Central memory CD8-positive, alpha-beta T cell (primary cell): ENCODE measurements at places on chromosomes 7 and 10.

DNA sequence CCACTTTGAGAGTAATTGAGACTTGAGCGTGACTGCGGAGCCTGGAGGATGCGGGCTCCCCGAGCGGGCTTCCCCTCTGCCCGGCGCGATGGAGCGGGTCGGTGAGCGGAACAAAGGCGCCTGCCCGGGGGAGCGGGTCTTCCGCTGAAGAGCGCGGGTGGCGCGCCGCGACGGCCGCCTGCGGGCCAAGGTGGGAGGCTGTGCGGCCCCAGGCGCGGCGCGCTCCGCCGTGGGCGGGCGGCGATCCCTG, at the start of gene GALNT17:
TSS of gene GALNT17 (plus strand) at position 18 of the 250 bp plus-strand sequence.
- no peak for DNase-seq

DNA sequence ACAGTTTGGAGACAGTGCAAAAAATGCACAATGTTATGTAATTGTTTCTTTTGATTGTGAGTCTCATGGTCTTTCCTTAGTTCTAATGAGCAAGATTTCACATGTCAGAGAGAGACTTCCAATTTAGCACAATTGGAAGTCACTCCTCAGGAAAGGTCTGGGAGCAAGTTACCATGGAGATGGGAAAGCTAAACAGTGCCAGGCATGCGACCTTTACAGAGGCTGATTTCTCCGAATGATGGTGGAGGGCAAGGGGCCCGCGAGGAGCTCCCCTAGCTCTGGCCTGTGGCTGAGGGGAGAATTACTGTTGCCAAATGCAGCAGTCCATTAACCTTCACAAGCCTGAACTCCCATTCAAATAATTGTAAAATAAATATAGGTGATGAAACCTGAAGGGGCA, 59.3 kb downstream of the CDCA7L start:
- DNase-seq: no peak

GRCh38 chr7:92682330-92682729, 92.1 kb upstream of the FAM133B start:
- DNase-seq: no peak

- no peak for DNase-seq
Observed at GRCh38 chr10:55410415-55410885, 609.4 kb upstream of the PCDH15 start.

- no peak for DNase-seq
Observed at GRCh38 chr10:1268831-1269230, 212.6 kb downstream of the WDR37 start.

GRCh38 chr10:91198781-91199180, 21.7 kb upstream of the PCGF5 start:
- DNase-seq: no peak

DNA sequence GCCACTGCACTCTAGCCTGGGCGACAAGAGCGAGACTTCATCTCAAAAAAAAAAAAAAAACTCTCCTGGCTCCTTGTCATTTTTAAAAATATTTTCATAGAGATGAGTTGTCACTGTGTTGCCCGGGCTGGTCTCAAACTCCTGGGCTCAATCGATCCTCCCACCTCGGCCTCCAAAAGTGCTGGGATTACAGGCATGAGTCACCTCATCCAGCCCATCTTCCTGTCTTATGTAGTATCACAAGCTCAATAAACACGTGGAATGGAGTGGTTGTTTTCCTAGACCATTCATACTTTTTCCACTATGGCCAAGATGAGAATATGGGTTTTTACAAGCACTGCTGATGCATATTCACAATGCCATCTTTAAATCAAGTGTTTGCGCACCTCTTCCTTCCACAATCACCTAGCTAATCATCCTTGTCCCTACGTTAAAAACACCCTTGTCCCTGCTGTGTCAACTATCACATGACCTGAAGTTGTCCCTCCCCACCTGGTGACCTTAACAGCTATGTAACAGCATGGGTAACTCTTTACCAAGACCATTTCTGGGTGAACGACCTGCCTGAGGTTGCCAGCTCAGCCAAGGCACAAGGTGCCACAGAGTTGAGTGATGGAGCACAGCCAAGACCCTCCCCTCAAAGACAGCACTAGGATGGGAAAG, 21.3 kb downstream of the DLG5 start:
- DNase-seq: no peak

DNA sequence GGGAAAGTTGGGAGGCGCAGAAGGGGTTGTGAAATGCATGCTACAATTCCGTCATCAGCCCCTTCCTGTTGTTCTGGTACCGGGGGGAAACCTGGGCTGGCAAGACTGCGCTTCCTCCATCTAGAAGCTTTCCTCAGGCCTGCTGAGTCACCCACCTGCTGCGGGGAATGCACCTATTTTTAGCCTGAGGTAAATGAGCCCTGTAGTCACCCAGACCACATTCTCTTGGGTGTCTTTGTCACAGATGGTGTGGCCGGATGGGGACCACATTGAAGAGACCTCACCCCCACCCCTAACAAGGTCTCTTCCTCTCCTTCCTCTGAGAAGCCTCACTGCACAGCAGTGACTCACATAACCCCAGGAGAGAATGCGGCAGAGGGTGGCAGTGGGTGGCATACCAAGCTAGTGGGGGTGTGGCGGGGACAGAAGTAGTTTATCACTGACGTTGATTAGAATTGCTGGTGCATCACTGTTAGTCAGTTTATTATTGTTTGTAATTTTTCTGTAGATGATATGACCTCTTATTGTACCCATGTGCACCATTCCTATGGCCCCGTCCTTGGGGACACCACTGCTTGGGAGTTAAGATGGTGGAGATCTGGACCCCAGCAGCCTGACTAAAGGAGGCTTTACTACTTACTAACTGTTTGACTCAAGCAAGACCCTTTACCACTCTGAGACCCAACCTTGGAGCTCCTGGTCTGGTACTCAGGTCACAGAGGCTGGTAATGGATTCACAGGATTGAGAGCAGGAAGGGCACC, 83.0 kb upstream of the DUSP5 start:
- DNase-seq: peak; percentile 69

DNA sequence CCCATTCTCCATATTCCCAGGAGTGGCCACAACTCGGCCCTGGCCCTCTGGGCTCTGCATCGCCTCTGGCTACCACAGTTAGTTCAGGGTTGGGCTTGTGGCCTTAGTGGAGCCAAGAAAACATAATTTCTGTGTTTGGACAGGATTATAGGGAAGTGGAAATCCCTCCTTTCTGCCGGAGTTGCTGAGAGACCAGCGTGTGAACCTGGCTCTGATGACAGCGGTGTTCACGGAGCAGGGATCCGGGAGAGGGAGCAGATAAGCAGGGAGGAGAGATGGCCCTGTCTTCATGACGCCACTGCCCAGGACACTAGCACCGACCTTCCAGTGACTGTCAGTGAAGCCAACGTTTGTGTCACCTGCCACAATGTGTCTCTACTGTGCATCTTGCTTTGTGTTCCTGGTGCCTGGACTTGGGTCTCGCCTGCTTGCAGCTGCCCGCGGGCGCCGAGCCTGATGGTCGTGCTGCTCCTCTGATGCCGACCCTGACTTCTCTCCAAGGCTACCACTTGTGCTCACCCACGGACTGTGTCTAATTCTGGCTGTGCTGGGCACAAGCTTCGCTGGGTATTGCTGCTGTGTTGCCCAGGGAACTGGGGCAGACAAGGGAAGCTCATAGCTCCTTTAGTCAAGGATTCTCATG, 67.0 kb upstream of the VIPR2 start:
- DNase-seq: no peak
